ENCODE measurements at places on chromosomes 13 and 19.
A peak's percentile ranks its signal among the peaks of the same experiment; 100 is the strongest.

GRCh38 chr19:18428787-18429674, 8.9 kb downstream of the ISYNA1 start:
- peak; percentile 97 for DNase-seq

GRCh38 chr13:51057906-51058305, 53.2 kb downstream of the C13orf42 start:
- DNase-seq, result no peak

DNA sequence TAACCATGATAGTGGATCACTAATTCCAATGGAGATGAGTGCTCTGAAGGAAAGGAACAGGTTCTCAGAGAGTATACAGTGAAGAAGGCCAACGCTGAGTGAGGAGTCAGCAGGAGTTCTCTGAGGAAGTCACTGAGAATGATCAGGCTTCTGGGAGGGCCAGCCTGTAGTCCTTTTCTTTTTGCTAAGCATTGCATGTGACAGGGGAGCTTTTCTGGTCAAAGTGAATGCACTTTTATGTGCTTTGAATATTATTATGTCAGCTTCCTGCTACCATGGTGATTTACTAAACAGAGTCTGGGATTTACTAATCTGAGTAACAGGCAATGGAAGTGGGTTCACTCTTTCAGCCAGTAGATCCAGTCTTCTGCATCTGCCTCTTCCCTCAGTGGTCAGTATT, 81.1 kb upstream of the SERP2 start:
- no peak for DNase-seq

- DNase-seq, result peak; percentile 86
Measured at GRCh38 chr13:93248627-93249047, 22.0 kb downstream of the GPC6 start.

- DNase-seq, result no peak
Measured at GRCh38 chr19:40721936-40722661, 5.2 kb downstream of the ITPKC start.

- peak; percentile 11 for DNase-seq
Measured at GRCh38 chr19:51511353-51511752, 9.8 kb upstream of the SIGLEC12 start.

DNA sequence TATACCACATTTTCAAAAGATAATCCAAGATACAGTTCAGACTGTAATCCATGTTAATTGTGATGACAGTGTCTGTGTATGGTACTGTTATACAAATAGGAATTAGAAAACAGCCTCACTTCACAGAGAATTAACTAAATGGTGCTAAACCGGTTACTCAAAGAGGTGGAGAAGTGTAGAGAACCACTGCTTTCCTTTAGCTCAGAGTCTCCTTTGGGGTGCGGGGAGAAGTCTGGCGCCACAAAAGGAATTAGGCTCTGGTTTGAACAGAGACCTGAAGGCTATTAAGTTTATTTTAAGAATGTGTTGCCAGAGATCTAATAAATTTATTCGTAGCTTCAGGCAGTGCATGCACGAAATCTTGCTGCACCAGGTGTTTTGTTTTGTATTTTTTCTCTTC, 65.8 kb downstream of the FREM2 start:
- peak; percentile 23 for DNase-seq

Measured in eye (tissue), 1 donor.